Activated T-cell treated with anti-CD3 and anti-CD28 coated beads, Interleukin-2, amount 50 U/mL, for 72 hours (primary cell): ENCODE measurements at places on chromosomes 7 and 10. TPM values are rescaled to one million over a fixed set of nuclear protein-coding genes. Genes with fewer than 3 reads are reported as not detected.

AGR2 gene
- total RNA-seq: not detected

DNA sequence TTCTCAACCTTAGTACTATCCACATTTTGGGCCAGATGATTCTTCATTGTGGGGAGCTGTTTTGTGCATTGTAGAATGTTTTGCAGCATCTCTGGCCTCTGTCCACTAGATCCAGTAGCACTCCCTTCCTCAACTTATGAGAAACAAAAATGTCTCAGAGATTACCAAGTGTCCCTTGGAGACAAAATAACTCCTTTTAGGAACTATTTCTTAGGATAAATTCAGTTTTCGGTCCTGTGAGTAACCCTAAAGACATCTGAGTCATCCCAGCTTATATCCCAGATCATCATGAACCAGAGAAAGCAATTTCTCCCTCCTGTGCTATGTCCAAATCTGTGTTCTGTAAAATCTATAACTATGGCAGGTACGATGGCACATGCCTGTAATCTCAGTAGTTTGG lies 266.6 kb upstream of the PHYHIPL start:
- DNase-seq: no peak

DNA sequence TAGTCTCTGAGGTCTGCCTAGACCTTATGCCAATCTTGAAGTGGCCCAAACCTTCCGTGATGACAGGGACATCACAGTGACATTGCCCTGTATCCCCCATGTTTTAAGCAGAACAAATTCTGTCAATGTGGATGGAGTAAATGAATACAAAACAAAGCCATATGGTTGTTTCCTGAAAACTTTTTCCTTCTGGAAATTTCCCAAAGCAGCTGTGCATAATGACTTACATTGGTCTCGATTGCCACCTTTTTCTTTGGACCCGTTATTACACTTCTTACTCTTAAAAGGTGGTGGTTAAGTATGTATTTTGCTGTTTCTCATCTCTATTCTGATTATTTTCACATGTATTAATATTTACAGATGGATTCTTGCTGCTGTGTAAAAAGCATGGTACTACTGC lies 411.2 kb upstream of the KLF6 start:
- DNase-seq: no peak

DNA sequence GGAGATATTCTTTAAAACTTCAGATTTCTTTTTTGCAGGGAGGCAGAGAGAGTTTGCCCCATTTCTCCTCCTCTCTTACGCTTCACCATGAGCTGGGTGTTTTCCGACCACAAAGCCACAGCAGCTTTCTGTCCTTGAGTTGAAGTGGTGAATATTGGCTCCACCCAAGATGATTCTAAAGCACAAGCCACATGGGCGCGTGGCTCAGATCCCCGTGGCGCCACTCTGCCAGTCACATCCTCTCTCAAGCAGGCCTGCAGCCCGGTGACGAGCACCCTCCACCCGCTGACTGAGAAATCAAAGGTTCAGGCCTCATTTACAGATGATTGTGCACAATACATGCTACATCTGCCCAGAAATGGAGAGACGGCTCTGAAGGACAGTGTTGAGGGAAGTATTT lies 27.6 kb upstream of the RNF32 start:
- peak; percentile 78 for DNase-seq

KEL gene
- total RNA-seq: 0.31 TPM

TRPV6 gene
- not detected for total RNA-seq

INA gene
- 0.23 TPM for total RNA-seq

DNA sequence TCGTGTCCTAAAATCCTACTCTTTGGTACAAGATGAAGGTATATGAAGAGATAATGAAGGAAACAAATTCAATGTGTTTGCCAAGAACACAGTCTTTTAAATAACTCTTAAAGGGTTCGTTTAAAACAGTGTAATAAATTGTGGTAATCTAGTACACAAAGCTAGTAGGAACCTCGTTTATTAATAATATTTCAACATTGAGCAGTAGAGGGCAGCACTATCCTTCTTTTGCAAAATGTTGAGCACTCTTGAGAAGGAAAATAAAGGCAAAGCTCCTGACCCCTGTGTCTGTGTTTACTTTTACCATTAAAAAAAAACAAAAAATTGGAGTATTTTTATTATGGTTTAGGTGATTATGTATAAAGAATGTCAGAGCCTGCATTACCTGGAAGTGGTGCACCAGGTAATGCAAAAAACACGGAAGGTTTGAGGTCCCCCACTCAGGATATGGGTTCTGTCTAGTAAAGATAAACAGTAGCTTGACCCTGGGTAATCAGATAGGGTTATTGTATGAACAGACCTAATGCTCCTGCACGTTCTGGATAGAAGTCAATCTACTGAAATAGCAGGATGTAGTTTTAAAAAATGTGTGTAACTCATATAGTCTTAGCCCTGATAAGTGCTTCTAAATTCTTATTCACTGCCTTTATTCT lies 5.7 kb upstream of the GOT1 start:
- DNase-seq: no peak

CTAGE8 gene
- 1.5 TPM for total RNA-seq

DNA sequence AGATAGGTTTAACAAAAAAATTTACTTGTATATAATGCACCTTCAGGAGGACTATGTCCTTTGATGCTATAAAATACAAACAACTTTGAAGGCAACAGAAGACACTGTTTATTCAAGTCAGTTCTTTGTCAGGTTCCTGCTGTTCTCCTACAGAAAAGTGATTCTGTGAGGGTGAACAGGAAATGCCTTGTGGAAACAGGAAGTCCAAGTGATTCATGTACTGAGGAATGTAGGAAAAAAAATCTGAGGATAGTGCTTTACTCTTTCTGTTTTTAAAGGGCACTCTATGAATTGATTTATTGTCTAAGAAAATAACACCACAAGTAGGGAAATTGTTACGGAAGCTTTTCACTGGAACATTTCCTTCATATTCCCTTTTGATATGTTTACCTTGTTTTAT lies 171.9 kb downstream of the HDAC9 start:
- no peak for DNase-seq

DNA sequence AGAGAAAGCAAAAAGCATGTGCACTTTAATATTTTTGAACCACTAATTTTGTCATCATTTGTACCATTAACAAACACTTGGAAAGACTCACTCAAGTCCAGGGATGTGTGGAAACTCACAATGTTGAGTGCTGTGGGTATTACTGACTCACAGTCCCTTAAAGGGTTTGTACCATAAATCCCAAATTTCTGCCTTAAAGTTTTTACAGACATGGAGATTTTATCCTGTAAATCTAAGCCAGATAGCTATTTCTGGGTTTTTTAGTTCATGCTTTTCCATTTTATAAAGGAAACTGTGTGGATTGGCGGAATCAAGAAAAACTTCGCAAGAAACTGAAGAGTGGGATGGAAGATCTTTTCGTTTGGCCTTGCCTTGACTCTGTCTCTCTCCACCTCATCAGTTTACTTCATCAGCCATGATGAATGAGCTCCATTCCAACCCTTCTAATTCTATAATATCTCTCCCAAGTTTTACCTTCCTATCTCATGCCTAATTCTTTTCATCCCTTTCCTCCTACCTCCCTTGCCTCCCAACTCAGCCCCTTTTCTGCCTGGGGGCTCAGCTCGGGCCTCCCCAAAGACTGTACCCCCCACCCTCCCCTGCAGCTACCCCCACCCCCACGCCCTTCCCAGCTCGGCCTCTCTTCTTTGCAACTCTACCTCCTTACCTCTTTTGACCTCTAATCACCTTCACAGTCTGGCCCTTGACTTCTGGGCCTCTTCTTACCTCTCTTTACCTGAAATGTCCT lies 218.5 kb upstream of the MKLN1 start:
- DNase-seq: no peak

- DNase-seq: no peak
Measured at GRCh38 chr10:7515439-7515838, 104.6 kb upstream of the SFMBT2 start.

- DNase-seq: no peak
Measured at GRCh38 chr10:104548090-104548489, 93.0 kb upstream of the SORCS3 start.

DNA sequence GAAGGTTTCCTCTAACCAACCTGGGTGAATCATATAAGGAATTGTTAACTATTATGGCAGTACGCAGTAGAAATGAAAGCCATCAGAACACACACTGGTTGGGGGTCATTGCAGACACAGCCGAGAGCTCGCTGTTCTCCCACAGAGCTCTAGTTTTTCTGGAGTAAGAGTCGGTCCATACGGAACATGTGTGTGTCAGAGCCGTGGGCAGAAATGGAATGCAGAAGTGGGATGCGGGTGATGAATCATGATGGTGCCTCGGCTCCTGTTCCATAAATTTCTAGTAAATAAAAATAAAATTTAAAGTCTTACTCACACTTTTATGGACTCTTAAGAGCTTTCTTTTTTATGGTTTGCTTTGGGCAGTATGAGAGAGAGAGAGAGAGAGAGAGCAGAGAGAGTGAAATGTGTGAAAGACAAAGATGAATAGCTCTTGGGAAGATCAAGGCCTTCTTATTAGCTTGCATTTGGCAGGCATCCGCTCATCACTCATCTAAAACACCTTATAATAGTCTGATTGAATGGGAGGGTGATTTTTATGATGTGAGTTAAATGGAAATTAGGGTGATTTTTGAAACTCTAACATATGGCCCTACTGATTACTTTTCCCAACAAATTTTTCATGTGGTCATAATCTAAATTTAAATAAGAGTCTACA lies 98.8 kb upstream of the PFKP start:
- no peak for DNase-seq

ERVW-1 gene
- not detected for total RNA-seq

DNA sequence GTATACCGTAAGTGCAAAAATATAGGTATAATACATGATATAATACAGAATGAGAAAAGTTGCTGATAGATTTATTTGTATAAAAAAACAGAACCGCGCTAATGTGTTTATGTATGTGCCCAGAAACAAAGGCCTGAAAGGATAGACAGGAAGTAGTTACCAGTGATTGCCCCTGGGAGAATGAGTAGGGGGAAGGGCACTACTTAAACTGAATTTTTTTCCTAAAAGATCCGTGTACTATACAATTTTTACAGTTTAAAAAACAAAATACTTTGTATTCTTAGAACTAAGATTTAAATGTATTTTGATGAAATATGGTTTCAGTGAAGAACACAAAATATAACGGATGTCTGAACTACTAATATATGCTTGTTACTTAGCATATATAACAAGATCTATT lies 2.9 kb downstream of the IPMK start:
- no peak for DNase-seq

ANXA8 gene
- not detected for total RNA-seq

CFTR gene
- not detected for total RNA-seq
